Breast epithelium (tissue), 4 donors: ENCODE measurements at places on chromosomes 6 and 20. TPM values are rescaled to one million over a fixed set of nuclear protein-coding genes. Genes with fewer than 3 reads are reported as not detected.

The BPIFB4 gene
- total RNA-seq: not detected

The ULBP2 gene
- 0.88 TPM for total RNA-seq

- H3K4me3 ChIP-seq: no peak overlapping the region
- no peaks in the 10 kb centered on the region for H3K4me1 ChIP-seq
- H3K36me3 ChIP-seq: peaks cover 8% of the 10 kb centered on the region
- DNase-seq: no peak
These were observed 37.2 kb downstream of the SCAND1 start for GRCh38 chr20:35917077-35917476.

- no peaks in the 10 kb centered on the region for H3K4me1 ChIP-seq
- no peak overlapping the region for H3K27ac ChIP-seq
- no peaks in the 10 kb centered on the region for H3K36me3 ChIP-seq
- DNase-seq: no peak
- H3K27me3 ChIP-seq: no peaks in the 10 kb centered on the region
These were observed 74.1 kb upstream of the RALY start for GRCh38 chr20:33919653-33920052.

DNA sequence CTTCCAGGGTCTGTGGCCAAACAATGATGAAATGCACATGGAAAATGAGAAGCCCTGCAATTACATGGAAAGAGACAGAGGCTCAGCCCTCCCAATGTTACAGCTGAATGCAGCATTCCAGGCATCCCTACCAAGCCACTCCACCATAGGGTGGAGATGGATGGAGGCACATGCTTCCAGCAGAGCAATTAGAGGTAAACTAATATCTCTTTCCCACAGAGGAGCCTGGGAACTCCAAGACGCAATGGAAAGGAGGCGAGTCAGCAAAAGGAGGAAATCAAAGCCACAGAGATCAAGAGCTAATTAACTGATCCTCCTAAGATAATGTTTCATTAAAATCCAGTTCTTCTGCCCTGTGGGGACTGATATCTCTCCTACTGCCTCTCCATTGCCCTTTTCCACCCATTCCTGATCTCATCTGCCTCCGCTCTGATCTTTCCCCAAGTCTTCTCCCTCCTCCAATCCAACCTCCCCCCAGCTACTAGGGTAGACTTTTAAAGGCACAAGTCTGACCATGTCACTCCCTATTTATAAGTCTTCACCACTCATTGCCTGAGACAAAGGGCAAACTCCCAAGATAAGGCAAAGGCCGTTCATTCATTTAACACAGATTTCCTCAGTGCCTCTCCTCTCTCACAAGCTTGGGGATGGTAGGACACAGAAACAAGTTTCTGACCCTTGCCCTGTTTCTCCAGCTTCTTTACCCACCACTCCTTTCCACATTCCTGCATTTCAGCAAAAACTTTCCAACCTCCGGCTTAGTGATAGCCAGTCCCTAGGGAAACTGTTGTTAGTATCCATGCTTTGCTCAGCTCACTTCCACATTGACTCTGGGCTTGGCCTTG, 14.3 kb upstream of the KCNB1 start:
- H3K27me3 ChIP-seq: no peaks in the 10 kb centered on the region
- H3K4me1 ChIP-seq: no peaks in the 10 kb centered on the region
- no peak for DNase-seq

GRCh38 chr6:16850681-16851026, 89.4 kb upstream of the ATXN1 start:
- H3K4me1 ChIP-seq: no peaks in the 10 kb centered on the region
- H3K27ac ChIP-seq: no peak overlapping the region
- no peaks in the 10 kb centered on the region for H3K27me3 ChIP-seq
